PC-9 (cell line): ENCODE measurements at places on chromosomes 1 and 21. TPM values are rescaled to one million over a fixed set of nuclear protein-coding genes. Genes with fewer than 3 reads are reported as not detected.

GRCh38 chr1:246597340-246597739 lies 31.1 kb downstream of the CNST start:
- peak; percentile 58 for DNase-seq

GRCh38 chr1:227758366-227758765 lies 23.1 kb downstream of the SNAP47 start:
- no peak for DNase-seq

DNA sequence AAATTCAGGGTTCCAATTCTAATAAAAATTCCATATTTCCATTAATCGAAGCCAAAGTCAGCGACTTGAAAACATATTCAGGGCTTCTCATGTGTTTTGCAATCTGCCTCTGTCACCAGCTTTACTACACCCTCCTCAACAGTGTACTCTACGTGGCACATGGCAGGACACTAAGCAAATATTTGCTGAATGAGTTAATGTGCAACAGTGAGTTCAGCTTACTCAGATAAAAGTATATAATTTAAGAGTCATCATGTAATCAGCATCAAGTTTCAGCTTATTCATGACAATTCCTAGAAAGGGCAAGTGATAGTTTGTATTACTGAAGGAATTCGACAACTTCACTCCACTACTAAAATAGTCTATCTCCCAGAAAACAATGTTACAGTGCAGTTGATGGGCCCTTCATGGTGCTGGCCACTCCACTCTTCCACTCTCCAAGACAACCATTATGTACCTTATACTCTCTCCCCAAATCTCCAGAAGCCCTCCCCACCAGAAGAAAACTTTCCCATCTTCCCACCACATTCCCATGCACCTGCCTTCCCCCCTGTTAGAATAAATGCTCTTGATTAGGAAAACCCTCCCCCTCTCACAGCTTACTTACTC lies 97.3 kb downstream of the TTLL7 start:
- DNase-seq: peak; percentile 15

The FOXD2 gene
- total RNA-seq: 0.35 and 0.48 TPM in 2 replicates

The THAP3 gene
- 14.6 and 18.7 TPM in 2 replicates for total RNA-seq

GRCh38 chr1:68202239-68202832 lies 30.0 kb downstream of the WLS start:
- no peak for DNase-seq

The CR1L gene
- total RNA-seq: not detected in 2 replicates

DNA sequence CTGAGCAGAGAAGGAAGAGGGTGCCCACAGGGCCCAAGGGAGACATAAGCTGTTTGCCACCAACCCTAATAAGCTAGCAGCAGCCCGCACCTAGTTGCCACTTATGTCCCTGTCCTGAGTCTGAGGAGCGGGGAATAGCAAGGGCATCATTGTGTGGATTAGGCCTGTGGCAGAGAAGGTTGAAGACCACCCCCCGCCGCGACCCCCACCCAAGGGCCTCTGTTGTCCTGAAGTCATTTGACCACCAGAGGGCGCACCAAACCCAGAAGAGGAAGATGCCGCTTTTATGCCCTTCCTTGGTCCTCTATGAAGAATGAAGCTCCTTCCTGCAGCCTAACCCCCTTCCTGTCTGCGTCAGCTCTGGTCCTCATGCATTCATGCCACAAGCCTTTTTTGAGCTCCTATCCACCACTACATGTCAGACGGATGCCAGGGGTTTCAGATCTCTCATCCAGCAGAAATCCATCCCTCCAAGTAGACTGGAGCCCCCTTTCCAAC lies 16.6 kb downstream of the RHBG start:
- no peak for DNase-seq

GRCh38 chr1:25433389-25434186 lies 2.9 kb downstream of the MACO1 start:
- no peak for DNase-seq

GRCh38 chr1:230158415-230159291 lies 91.6 kb downstream of the GALNT2 start:
- DNase-seq: no peak

DNA sequence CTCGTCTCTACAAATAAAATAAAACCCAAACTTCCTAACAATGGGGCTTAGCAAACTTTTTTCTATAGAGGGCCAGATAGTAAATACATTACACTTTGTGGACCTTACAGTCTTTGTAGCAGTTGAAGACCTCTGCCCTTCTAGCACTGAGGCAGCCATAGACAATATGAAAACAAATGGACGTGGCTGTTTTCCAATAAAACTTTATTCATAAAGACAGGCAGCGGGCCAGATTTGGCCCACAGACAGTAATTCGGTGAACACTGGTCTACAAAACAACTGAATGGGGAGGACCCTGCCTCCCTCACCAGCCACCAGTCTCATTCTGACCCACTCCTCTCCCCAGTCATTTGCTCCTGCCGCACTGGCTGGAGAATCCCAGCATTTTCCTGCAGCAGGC lies 162.3 kb downstream of the KAZN start:
- no peak for DNase-seq

The PKP1 gene
- 0.94 and 1.1 TPM in 2 replicates for total RNA-seq

DNA sequence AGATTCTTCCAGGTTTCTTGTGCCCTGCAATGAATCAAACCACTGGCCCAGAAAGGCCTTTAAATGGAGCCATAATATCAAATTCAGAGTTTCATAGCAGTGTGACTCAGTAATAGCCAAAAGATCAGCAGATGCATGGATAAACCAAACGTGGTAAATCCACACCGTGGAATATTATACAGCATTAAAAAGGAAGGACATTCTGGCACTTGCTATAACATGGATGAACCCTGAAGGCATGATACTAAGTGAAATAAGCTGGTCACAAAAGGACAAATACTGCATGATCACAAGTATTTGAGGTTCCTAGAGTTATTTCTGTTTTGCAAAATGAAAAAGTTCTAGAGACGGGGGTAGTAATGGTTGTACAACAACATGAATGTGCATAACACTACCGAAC lies 140.1 kb downstream of the TOMM20 start:
- no peak for DNase-seq

The TTC34 gene
- total RNA-seq: 1.5 and 1.7 TPM in 2 replicates

- no peak for DNase-seq
These were observed 8.9 kb upstream of the PTPRF start for GRCh38 chr1:43521756-43522155.

DNA sequence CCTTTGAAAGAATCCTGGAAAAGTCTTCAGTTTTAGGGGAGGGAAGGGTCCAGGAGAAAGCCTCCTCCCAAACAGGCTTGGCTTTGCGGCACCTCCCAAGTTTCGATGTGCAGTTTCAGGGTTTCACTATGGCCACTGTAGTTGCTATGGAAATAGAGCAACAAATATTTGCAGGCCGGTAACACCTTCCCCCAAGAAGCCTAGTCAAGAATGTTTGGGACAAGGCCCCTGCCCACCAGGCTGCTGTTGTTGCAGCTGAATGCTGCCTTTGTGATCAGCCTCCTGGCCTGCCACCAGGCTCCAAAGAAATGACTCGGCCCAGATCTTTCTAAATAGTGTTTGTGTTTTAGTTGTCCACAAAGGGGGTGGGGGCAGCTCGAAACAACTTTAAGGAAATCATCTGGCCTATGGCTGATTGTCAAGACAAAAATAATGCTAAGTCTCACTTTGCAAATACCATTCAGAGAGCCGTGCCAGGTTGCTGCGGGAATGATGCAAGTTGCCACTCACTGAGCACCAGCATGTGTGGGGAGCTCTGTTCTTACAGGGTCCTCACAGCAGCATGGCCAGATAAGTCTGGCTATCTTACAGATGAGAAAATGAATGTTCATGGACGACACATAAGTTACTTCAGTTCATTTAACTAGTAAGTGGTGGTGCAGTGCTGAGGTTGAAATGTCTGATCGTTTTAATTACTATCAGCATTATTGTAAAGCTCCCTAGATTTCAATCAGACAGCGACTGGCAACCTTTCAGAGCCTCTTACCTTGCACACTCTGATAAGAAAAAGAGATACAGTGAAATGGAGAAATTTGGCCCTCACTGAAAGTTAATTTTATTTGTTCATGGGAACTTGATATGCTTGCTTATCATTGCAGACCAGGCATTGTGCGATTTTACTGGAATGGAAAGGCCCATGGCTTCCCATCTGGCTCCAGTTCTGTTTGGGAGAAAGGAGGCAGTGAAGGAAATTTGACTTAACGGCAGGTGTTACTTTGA lies 91.2 kb upstream of the JUN start:
- peak; percentile 98 for DNase-seq

GRCh38 chr1:162386292-162387225 lies 5.0 kb downstream of the C1orf226 start:
- DNase-seq: no peak

The SLC16A4 gene
- 24.6 and 32.7 TPM in 2 replicates for total RNA-seq

DNA sequence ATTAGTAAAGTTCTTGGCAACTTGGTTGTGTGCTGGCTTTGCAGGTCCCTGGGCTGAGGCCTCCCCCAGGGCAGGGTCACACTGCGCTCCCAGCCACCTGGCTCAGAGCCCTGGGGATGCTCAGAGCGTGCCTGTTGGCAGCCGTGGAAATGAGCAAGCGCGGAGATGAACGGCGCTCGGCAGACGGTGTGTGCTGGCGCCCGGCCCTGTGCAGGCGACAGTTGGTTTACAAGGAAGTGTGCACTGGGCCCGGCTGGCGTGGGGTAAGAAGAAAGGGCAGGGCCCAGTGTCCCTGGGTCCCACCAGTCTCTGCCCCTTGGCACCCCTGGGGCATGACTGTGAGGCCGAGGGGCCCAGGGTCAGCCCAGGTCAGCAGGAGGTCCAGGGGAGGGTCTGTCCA lies 25.7 kb upstream of the PEX10 start:
- DNase-seq: no peak

- DNase-seq: no peak
These were observed 15.0 kb downstream of the COL6A1 start for GRCh38 chr21:45996311-45997204.

GRCh38 chr1:68294367-68295066 lies 62.2 kb upstream of the WLS start:
- no peak for DNase-seq

The POGZ gene
- 63.3 and 71.0 TPM in 2 replicates for total RNA-seq
